Muscle of arm (tissue), 14 donors: ENCODE measurements at places on chromosomes 3 and 15.

DNA sequence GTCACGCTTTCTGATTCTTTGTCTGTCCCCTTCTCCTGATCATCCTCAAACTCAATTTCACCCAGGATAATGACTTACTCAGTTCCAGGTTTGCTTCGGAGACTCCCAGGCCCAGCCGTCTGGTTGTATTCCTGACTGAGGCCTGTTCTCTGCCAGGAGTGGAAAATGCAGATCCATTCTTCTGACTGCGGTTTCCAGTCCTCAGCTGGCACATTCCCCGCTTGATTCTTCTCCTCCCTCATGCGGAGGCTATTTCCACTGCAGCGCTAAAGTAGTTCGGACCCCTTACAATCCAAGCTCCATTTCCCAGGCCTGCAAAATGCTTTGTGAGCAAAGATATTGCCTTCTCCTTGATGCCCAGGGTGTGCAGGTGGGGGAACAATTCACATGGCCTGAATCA lies 47.2 kb upstream of the GALNT15 start:
- no peak for DNase-seq

DNA sequence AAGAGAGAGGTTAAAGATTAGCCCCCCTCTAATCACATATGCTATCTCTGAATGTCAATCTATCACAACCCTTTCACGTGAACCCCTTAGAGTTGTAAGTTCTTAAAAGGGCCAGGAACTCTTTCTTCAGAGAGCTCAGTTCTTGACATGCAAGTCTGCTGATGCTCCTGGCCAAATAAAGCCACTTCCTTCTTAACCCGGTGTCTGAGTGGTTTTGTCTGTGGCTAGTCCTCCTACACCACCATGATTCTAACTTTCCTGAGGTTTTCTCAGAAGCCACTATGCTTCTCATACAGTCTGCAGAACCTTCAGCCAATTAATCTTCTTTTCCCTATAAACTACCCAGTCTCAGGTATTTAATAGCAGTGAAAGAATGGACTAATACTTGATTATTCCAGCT lies 231.1 kb upstream of the CNTN6 start:
- no peak for DNase-seq

DNA sequence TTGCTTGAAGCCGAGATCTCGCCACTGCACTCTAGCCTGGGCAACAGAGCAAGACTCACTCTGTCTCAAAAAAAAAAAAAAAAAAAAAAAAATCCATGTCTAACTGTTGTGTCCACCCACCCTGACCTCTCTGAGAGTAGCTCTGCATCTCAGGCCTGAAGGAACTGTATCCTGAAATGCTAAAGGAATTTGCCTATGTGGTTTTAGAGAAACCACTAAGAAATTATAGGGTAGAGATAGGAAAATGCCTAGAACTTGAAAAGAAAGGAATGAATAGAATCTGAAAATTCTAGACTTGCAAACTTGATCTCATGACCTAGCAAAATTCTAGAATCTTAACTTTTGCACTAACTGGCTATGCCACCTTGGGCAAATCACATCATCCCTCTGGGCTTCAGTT lies 217.5 kb upstream of the ROPN1 start:
- no peak for DNase-seq

DNA sequence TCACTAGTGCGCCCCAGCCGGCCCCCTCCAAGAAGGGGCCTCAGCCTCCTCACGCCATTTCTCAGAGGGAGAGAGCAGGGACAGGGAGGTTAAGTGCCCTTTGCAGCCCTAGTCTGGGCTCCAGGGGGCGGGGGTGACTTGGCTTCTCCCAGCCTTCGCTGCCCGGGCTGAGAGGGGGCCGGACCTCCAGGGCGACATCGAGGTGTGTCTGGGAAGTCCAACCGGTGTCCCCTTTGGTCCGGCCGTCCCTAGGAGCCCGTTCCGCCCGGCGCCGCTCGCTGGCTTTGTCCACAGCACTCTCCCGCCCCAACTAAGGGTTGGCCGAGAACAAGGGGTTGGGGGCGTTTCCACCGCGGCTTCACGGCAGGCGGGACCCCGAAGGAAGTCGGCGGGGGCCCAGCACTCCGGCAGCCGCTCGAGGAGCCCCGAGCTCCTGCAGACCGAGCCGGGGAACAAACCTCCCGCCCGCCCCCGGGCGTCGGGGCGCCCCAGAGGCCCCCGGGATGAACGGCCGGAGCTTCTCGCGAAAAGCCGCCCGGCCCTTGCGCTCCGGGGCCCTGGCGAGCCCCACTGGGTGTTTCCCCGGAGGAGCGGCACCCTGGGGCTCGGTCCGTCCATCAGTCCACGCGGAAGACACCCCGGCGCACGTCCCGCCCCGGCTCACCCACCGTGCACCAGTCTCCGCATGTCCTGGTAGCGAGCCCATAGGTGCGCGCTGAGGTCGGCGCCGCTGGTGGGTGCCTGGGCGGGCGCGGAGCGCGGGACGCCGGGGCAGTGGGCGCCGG lies 627 bp downstream of the NT5DC2 start:
- no peak for DNase-seq

GRCh38 chr15:56530157-56530556 lies 65.2 kb upstream of the MNS1 start:
- DNase-seq, result no peak

DNA sequence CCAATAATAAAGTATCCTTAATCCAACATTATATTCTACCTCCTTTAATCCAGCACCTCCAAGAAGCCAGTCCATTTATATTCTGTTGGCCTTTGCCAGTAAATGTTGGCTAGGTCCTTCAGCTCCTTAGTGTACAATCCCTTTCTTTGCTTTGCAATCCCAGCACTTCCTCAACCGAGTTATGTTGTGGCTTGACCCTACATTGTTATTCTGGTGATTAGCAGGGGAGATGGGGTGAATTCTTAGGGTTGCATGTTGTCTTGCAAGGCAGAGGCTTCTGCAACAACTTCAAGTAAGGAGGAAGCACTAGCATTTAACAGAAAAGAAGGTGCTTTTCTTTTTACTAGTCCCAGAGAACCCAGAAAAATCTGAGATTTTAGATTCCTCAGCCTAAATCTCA lies 127.2 kb downstream of the CD47 start:
- no peak for DNase-seq

- no peak for DNase-seq
Observed at GRCh38 chr3:62812631-62813030, 62.6 kb downstream of the CADPS start.

GRCh38 chr3:111618945-111619344 lies 23.8 kb upstream of the ZBED2 start:
- no peak for DNase-seq

DNA sequence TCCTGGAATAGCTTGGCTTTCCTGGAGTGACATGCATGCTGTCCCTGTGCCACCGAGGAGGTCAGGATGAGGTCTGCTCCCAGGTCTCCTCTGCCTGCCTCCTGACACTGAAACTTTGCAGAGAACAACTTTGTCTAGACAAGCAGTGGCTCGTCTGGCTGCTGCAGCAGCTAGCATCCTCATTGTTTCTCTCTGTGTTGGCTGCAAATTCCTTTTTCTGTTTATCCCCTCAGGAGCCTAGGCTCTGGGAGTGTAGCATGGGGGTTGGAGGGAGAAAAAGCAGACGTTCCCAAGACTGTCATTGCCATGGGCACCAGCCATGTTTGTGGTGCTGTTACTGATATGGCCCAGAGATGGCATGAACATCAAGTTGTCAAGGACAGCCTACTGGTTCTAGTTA lies 208.7 kb upstream of the LRIG1 start:
- DNase-seq, result no peak

DNA sequence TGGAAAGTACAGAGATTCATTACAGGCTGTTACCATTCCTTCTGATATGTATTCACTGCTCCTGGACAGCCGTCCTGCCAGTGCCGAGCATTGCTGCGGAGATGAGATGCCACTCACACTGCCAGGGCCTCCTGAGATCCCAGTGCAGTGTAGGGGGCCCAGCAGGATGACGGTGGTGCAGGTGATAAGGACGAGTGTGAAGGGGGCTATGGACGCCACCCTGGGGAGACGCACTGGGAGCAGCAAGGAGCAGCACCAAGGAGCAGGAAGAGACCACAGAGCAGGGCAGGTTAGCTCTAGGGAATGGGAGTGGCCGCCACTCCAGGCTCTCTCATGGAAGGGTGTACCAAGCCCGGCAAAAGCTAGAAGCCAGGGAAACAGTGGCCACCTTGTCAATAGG lies 4.0 kb upstream of the KLF15 start:
- no peak for DNase-seq
